A549 (cell line): ENCODE measurements at places on chromosomes 1 and 21. TPM values are rescaled to one million over a fixed set of nuclear protein-coding genes. Genes with fewer than 3 reads are reported as not detected.
A peak's percentile ranks its signal among the peaks of the same experiment; 100 is the strongest.

DNA sequence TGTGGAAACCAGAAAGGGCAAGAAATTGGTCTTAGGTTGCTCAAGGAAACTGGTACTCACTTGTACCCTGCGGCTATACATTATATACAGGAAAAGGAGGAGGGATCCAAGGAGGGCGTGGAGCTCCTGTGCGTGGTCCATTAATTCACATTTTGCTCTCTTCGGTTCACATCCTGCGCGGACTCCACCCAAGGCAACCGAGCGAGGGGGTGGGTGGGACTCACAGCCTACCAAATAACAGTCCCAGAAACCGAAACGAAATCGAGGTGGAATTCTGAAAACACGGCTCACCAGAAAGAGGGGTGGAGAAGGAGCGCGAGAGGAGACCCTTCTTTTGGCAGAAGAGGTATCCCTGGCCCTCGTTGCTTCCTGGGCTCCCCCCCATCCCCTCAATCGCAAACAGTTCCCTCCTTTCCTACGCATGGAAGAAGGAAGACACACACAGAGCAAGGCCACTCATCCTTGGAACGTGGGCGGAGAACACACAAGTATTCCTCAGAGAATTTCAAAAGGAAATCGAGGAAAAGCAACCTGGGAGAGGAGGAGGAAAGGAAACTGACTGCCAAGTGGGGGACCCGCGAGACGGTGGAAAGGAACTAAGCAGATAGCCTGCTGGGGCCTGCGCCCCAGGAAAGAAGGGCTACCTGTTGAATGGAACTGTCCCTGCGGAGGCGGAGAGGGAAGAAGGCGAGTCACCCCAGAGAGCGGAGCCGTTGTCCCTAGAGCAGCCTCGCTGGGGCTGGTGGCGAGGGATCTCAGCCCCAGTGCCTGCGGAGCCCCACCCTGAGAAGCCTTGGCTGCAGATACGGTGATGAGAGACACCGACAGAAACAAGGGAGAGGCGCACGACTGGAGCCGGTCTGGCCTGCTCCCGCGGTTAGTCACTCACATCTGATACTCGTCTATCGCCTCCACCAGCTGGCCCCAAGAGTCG lies 705 bp downstream of the AIDA start:
- peak; percentile 55 for DNase-seq

SLC35D1 gene
- polyA plus RNA-seq: 4.5 to 5.2 TPM (median 4.8 TPM) in 3 replicates

FAM229A gene
- 3.5 to 5.6 TPM (median 4.4 TPM) in 3 replicates for polyA plus RNA-seq

AXDND1 gene
- 0.22 to 0.34 TPM (median 0.30 TPM) in 3 replicates for polyA plus RNA-seq

GRCh38 chr1:196001188-196001587 lies 607.1 kb downstream of the KCNT2 start:
- no peak for DNase-seq

- no peak for DNase-seq
Observed at GRCh38 chr1:29782846-29783507, 546.7 kb downstream of the PTPRU start.

- DNase-seq: no peak
Observed at GRCh38 chr1:51002516-51002915, 32.5 kb downstream of the CDKN2C start.

DNA sequence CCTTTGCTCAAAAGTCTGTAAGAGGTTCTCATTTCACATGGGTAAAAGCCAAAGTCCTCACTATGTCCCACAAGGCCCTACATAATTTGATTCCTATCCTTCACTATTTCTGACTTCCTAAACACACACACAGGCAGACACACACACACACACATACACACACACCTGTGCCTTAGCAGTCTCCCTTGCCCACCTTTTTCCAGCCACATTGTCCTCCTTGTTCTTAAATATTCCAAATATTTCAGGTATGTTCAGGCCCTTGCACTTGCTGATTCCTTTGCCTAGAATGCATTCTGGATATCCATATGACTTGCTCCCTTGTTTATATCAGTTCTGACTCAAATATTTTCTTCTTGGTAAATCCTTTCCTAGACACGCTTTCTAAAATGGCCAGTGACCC lies 54.6 kb downstream of the NTNG1 start:
- DNase-seq: no peak

GRCh38 chr1:86119214-86119764 lies 37.3 kb downstream of the COL24A1 start:
- DNase-seq: no peak

ARHGAP29 gene
- polyA plus RNA-seq: 14.3 to 16.2 TPM (median 15.8 TPM) in 3 replicates

DNA sequence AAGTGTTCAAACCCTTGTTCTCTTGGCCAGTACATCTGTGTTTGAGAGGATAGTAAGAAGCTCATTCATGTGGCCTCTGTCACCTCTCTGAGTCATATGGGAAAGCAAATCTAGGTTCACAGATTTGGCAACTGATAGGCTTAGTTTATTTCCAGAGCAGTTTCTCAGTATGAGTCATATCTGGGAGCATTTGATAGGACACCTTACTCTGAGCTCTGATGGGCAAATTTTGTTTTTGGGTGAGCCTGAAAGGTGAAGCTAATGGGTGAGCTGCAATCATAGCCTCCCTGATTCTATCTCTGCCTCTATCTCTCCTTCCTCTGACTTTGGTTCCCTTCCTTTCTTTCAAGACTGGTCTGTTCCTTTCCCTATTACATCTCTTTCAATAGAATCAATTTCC lies 134.4 kb downstream of the S1PR1 start:
- DNase-seq: peak; percentile 4

DNA sequence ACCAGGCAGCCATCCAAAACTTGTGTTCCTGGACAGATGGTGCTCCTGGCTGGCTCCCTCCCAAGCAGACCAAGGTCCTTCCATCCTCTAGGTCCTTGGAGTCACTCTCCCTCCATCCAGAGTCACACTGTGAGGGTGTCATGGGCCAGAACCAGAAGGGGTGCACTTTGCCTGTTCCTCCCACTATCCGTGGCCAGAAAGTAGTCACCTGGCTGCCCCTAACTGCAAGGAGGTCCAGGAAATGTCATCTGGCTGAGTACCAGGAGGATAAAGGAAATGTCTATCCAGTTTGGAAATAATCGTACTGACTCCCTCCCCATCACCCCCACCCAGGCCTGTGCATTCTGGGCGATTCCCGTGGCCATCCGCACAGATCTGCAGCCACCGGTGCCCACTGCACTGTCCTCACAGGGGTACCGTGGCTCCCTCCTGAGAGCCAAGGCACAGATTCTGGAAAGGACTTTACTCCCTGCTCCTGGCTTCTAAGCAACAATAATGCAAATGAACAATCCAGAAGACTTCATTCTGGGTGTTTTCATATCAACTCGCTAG lies 253.2 kb downstream of the NPHP4 start:
- no peak for DNase-seq

SDC3 gene
- 8.4 to 10.0 TPM (median 8.9 TPM) in 3 replicates for polyA plus RNA-seq

LINGO4 gene
- polyA plus RNA-seq: not detected in 3 replicates

- DNase-seq: peak; percentile 33
Observed at GRCh38 chr1:89483010-89483756, 41.4 kb upstream of the LRRC8B start.

HES3 gene
- not detected in 3 replicates for polyA plus RNA-seq

CD1D gene
- polyA plus RNA-seq: 0.04 to 0.08 TPM in 2 of 3 replicates, not detected in the other

HAO2 gene
- 0.05 to 0.16 TPM in 2 of 3 replicates, not detected in the other for polyA plus RNA-seq
